ENCODE measurements at places on chromosomes 2 and 18.

DNA sequence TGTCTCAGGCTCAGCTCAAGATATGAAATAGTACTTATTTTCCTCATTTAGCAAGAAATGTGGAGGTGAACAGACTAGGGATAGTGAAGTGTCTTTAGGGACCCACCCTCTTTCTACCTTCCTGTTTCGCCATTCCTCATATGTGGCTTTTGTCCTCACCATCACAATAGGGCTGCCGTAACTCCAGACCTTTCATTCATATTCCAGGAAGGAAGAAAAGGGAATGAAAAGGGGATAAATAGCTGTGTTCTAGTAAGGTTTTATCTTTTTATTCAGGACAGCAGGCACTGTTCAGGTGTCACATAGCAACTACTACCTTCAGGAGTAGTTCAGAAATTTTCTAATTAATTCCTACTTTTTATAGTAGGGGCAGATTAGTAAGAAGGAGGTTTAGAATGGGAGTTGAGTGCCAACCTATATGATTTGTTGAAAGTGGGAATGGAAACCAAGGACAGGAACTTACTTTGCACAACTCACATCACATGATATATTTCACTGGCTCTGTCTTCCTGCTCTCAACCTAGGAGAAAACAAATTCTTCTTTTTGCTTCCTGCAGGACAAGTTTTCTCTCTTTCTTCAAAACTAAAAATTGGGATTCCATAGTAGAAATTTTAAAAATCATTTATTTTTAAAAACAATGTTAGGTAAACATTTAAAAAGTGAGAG is 36.0 kb upstream of the HDAC4 start:
- DNase-seq = no peak

GRCh38 chr2:239695728-239696240 is 295.0 kb upstream of the HDAC4 start:
- DNase-seq = no peak

- peak; percentile 47 for DNase-seq
Observed at GRCh38 chr2:230974096-230974913, 21.6 kb upstream of the SPATA3 start.

DNA sequence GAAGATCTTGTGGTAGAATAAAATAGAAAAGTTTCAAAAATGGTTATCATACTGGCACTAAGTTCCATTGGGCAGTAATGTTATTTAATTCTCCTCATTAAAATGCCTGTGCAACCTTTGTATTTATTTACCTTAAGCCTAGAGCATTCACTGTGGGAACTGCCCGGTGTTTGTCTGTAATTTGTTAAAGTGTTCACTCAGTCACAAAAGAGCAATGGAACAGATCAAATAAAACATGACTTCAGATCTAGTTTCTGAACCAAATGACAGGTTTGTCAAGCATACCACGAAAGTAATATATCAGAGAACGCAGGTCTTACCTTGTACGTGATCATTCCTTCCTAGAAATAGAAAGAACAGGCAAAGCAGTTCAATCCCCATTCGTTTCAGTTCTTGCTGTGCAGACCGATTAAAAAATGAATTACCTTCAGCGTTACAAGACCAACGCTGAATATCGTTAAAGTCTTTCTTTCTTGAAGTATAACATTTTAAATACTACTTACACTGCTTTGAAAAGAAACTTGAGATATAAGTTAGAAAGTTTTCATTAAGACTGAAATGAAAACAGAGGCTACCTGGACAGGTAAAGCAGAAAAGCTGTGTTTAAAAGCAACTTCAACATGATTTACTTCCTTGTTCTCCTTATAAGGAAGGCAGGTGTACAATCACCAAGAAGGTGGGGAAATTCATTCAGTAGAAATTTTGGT is at the start of gene ITGB6:
Gene ITGB6 (minus strand): TSS at position 590 of the 707 bp plus-strand sequence. CDS start 209 bp downstream, at position 381.
- no peak for DNase-seq

GRCh38 chr2:164657129-164657528 is 35.8 kb upstream of the GRB14 start:
- no peak for DNase-seq

DNA sequence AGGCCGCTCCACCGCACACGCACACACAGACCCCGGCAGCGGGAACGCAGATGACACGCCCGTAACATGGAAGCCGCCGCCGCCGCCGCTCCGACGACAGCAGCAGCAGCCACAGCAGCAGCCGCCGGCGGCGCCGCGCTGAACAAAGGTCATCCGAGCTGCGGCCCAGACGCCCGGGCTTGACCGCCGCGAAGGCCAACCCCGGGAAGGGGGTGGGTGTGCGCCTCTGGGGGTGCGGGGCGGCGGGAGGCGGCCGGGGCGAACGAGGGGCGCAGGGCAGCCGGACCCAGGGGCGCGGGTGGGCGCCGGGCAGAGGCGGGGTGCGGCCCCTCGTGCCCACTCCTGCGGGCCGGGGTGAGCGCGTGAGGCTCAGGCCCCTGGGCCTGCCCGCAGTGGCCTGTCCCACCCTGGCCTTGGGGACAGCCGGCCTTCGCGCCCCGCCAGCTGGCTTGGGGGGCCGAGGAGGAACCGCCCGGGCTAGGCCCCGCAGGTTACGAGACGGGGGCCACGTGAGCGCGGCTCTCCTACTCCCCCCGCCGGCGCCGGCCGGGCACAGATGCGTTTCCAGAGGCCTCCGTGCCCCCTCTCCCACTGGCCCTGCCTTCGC is 1.0 kb upstream of the ZNF532 start:
- DNase-seq = no peak

GRCh38 chr2:20491739-20492531 is 45.1 kb downstream of the RHOB start:
- no peak for DNase-seq
